ENCODE measurements at places on chromosomes 1 and 21.

GRCh38 chr1:66916320-66916719 lies 8.3 kb downstream of the DNAI4 start:
- no peak for DNase-seq

DNA sequence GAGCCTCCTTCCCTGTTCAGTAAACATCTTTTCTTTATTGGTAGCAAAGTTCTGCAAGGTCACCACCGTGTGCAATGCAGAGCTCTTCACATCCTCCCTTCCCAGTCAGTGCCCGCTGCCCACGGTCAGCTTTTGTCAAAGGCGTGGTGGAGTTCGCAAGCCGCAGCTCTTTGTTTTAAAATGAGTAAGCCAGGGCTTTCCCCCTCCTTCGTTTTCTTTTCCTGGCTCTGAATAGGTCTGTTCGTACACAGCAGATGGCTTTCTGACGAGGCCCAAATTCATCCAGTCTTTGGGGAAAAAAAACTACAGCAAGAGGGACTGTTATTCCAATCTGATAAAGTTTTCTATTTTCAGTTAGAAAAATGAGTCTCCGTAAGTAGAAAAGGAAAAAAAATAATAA lies 153.2 kb downstream of the LRIG2 start:
- DNase-seq, result no peak

DNA sequence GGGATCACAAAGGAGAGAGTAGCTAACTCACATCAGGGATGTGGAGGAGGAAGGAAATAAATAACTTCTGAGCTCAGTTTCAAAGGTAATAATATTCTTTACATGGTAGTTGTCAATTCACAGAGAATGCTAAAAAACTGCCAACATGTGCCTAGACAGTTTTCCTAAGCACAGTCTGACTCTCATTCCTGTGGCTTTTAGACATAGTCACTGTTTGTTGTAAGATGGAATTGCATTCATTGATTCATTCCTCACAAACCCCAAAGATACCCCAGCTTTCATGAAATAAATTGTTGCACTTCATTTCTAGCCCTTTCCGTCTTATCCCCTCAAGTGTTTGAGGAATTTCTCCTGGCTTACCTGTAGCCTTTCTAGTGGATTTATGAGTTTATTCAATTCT lies 263.9 kb downstream of the NTNG1 start:
- no peak for DNase-seq

DNA sequence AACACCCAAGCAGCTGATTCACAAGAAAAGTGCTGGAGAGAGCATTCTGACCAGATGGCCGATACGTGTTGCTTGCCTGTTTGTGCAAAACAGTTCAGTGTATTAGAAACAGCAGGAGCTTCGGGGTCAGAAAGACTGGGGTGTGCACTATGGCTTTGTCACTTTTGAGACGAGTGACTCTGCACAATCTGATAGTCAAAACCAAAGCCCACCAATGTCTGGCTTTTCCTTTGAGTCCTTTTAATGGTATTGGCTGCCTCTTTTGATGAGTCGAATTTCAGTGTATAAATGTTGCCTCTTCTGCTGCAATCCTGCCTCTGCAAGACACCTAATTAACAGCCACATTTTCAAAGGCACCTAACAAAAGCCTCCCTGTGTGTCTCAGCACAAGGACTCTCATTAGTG lies 444.6 kb downstream of the AJAP1 start:
- DNase-seq, result no peak

- DNase-seq, result no peak
These were observed 182.9 kb upstream of the NFIA start for GRCh38 chr1:60899464-60899863.

- DNase-seq, result no peak
These were observed 432.7 kb downstream of the SMYD3 start for GRCh38 chr1:246074421-246074820.

- peak; percentile 83 for DNase-seq
These were observed 19.3 kb upstream of the SAMD11 start for GRCh38 chr1:904310-904950.

DNA sequence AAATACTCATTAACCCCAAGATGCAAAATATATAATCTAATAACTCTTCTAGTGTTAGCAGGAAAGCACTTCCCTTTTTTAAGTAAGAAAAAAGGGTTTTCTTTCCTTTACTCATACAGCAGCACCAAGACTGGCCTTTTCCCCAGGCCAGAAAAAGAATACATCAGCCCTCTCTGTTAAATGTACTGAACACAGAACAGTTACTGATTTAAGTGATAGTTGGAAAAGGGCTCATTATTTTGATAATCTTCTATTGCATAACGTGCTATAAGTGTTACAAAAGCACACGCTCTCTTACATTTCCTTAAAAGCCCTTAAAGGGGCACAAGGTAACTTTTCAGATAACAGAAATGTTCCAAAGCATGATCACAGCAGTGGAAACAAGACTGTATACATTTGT lies 142.9 kb downstream of the TIAM1 start:
- no peak for DNase-seq

- no peak for DNase-seq
These were observed 10.1 kb downstream of the SFT2D2 start for GRCh38 chr1:168235937-168236336.

- DNase-seq, result no peak
These were observed 30.4 kb downstream of the WNT9A start for GRCh38 chr1:227917081-227917950.

- no peak for DNase-seq
These were observed 45.8 kb upstream of the TTC34 start for GRCh38 chr1:2847086-2847985.

DNA sequence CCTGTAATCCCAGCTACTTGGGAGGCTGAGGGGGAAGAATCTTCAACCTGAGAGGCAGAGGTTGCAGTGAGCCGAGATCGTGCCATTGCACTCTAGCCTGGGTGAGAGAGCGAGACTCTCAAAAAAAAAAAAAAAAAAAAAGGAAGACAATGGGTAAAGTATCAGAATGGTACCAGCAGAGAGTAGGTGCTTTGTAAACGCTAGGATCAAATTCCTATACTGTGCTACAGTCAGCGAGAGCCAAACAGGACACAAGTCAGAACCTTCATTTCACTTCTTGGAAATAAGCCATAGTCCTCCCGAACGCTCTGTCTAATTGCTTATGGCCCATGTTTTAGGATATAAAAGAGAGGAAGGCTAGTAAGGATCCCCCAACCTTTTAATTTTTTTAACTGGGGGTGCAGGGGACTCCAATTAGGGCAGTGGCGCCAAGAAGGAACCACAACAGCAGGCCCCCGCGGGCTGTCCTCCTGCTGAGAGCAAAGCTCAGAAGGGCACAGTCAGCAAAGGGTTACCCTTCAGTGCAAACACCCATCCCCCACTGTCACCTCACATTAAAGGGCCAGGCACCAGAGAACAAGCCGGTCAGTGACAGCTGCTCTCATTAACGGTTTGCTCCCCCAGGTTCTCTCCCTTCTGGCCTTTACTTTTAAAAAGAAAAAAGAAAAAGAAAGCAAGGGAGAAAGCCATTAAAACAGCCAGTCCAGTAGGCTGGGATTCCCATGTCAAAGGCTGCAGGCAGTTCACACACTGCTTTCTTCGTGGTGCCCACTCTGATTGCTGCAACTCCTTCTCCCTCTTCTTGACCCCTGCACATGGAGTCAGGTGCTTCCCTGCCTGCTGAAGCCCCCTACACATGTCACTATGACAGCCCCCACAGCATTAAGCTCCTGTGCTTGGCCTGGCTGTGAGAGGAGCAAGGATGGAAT lies 69.4 kb downstream of the PLPP3 start:
- DNase-seq, result no peak

DNA sequence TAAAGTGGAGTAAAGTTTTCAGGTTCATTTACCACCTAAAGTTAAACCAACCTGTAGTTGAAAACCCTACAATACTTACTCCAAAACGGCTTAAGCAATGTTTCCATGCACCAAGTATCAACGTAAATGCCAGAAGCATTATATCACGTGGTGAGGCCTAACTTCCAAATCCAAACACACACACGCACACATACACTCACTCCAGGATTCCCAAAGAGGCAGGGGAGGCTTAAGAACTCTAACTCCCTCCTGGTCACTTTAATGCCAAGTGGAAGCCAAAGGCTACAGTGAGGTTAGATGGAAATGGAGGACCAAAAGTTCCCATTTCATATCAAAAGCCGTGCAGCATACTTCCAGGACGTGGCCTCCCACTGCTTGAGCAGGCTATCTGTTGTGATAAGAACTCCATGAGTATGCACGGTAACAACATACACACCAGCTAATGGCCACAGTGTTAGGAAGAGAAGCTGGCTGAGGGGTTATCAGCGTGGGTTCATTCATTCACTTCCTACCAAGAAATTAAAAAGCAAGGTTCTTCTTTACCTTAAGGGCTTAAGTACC lies 224.1 kb downstream of the SLC45A1 start:
- DNase-seq, result no peak

GRCh38 chr1:181344091-181344490 lies 139.2 kb upstream of the CACNA1E start:
- no peak for DNase-seq

DNA sequence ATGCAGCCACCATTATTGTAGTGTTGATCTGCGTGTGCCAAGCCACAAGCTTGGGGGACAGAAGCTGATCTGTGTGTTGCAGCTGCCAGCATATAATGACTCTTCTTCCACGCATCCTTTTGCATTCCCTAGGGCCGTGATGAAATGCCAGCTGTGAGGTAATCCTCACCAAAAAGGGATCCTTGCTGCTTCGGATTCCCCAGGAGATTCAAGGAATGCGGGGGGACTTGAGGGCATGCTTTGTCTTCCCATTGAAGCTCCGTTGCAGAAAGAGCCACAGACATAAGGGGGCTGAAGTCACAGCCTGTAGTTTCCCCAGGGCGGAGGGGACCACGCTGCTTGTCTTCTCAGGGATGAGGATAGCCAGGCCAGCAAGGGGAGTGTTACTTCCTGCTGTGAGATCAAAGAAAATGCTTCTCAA lies 281.6 kb upstream of the FMN2 start:
- DNase-seq, result no peak

DNA sequence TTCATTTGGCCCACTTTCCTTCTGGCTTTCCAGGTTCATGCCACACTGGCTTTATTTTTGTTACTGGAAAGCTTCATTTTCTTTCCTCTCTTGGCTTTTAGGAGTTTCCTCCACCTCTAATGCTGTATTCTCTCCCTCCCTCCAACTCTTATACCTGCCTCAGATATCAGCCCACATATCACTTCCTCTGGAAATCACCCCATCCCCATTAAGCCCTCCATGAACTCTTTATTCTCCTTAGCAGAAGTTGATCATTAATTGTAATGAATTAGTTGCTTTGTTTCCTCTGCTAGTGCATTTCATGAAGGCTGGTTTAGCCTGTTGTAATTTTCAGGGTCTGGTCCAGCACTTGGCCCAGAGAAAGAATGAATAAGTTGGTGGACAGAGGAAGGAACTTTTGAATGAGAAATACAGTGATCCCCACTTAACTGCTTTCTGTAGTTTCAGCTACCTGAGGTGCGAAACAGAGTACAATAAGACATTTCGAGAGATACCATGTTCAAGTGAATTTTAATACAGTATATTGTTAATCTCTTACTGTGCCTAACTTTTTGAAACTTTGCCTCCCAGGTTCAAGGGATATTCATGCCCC lies 1.7 kb downstream of the SOAT1 start:
- no peak for DNase-seq

DNA sequence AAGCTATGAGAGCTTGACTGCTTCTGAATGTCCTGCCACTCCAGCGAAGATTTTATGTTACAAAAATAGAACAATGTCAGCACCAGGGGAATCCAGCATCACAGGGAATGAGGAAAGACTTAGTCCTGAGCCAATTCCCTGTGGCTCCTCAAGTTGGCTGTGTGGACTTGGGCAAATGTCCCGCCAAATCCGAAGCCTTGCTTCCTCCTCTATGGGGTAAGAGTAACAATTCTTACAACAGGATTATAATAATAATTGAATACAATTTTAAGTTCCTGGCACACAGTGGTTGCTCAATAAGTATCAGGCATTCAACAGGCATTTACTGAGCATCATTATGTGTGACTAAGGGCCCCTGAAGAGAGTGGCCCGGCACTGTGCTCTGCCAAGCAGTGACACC lies 44.4 kb downstream of the STPG1 start:
- DNase-seq, result no peak

- DNase-seq, result no peak
These were observed at the start of gene FHL3 for GRCh38 chr1:38005195-38006007. Gene FHL3 (minus strand): TSS chr1:38005514. CDS start chr1:37999412, 6,102 bp downstream.

GRCh38 chr1:2977886-2978611 lies 43.2 kb upstream of the ACTRT2 start:
- DNase-seq, result no peak

Data from mucosa of gallbladder (tissue), 1 donor.